ENCODE measurements at places on chromosomes 1 and 21.

DNA sequence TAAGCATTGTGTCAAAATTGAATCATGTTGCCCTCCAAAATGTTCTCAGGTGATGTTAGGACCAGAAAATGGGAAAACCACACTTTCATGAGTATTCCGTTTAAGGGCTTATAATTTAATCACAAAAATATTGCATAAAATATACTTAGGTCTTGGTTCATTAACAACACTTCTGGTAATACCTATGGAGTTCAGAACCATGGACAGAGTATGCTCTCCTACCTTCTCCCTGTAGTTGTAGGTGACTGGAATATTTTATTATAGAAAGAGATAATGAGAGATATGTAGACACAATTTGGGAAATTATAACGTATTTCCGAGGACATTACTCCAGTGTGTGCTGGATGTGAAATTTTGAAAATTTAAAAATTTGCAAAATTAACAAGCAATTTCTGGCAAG lies 232.5 kb downstream of the NCAM2 start:
- no peak for DNase-seq

GRCh38 chr1:44013949-44014348 lies 17.3 kb downstream of the SLC6A9 start:
- DNase-seq, result no peak

DNA sequence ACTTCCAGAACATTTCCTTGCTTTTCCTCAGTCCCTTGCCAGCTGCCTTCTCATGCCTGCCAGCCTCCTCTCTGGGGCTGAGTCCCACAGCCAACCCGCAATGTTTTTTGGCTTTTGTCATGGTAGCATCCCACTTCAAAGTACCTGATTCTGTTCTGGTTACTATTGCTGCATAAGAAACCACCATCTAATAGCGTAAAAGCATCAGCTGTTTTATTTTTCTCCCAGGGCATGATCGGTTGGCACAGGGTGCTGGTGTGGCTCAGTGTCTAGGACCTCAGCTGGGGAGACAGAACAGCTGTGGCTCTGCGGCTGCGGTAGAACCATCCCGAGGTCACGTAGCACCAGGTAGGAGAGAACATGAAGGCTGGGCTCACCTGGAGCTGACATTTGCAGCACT lies 8.9 kb upstream of the PRMT2 start:
- no peak for DNase-seq

DNA sequence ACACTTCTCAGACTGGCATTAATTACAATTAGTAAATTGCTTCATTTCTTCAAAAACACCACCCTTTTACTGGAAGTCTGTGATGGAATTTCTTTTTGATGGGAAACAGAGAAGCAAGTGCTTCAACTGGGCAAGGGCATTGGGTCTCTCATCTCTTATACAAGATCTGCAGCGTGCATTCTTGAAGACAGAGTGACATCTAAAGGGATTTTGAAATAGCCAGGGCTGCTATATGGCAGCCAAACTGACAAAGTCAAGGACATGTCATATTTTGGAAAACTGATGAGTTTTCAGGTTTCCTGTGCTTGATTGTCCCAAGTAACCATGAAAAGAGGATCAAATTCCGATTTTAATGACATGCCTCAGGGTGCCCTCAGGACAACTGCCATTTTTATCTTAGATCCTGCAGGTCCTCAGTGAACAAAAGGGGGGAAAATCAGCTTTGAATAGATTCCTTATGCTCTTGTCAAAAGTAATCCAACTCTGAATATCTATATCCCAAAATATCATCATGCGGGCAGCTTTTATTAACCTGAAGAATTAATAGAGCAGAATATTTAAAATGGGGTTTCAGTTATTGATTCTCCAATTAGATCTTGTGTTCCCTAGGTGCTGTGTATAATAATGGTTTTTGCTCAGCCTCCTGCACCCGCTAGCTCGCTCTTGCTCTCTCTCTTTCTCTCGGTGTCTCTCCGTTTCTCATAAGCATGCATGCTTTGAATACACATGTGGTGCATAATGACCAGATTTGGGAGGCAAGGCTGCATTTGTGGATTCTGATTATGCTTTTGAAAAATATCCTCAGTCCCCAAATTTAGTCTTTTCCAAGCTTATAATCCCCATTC lies 221.8 kb downstream of the TTLL7 start:
- no peak for DNase-seq
